ENCODE measurements at places on chromosomes 6 and 20. TPM values are rescaled to one million over a fixed set of nuclear protein-coding genes. Genes with fewer than 3 reads are reported as not detected.

DNA sequence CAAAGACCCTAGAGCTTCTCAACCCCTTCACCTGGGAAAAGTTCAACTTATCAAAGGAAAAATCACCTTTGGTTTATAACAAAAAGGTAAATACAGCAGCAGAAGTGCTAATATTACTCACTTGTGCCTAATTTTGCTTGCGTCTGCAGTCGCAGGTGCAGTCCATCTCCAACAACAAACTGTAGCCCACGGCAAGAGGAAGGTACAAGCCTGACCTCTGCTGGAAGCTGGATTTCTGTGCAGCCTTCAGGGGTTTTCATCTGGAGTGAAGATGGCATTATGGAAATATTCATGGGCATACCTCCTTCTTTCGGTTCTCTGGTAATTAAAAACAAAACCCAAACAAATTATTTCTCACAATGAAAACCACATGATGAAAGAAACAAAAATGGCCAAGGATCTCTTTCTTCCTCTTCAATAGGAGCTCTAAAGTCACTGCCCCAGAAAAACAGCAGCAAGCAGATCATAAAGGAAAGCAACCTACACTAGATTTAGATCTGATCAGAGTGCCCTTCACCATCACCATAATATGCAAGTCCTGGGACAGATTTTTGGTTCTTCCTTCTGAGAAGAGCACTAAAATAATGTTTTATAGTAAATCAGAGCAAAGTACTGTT is 7.8 kb downstream of the UBE3D start:
- no peak for DNase-seq

- no peak for DNase-seq
Measured at GRCh38 chr6:146787876-146788508, 189.2 kb downstream of the ADGB start.

- DNase-seq: no peak
Measured at GRCh38 chr6:73083886-73084285, 141.4 kb downstream of the KHDC1L start.

- DNase-seq: peak; percentile 43
Measured at GRCh38 chr6:34333858-34334257, 58.6 kb downstream of the NUDT3 start.

DNA sequence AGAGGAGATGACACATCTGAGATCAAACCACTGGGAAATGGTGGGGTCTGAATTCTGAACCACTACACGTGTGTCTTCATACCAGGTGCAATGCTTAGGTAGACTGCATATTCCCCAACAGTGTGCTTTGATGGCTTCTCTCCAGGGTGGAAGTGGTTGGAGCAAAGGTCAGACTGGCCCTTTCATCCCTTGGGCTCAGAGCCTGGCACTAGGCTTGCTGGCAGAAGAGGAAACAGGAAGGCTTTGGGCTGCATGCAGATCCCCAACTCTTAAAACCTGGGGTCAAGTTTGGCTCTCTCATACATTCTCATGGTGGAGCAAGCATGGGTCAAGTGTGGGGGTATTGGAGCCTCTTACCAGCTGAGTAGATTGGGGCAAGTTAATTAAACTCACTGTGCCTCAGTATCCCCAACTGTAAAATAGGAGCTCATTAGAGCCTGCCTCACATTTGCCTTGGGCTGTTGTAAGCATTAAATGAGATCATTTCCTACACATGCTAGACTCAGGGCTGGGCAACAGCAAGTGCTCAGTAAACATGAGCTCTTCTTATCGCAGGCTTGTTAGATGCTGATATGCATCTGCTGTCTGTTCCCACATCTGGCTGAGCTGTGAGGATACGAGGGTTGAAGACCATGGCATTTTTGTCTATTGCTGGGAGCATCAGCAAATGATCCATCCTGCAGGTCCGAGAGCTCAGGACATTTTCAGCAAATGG is 51.6 kb upstream of the FAM83D start:
- no peak for DNase-seq

- no peak for DNase-seq
Measured at GRCh38 chr20:3135507-3136070, 24.1 kb downstream of the FASTKD5 start.

TBXT gene
- total RNA-seq: not detected

DNA sequence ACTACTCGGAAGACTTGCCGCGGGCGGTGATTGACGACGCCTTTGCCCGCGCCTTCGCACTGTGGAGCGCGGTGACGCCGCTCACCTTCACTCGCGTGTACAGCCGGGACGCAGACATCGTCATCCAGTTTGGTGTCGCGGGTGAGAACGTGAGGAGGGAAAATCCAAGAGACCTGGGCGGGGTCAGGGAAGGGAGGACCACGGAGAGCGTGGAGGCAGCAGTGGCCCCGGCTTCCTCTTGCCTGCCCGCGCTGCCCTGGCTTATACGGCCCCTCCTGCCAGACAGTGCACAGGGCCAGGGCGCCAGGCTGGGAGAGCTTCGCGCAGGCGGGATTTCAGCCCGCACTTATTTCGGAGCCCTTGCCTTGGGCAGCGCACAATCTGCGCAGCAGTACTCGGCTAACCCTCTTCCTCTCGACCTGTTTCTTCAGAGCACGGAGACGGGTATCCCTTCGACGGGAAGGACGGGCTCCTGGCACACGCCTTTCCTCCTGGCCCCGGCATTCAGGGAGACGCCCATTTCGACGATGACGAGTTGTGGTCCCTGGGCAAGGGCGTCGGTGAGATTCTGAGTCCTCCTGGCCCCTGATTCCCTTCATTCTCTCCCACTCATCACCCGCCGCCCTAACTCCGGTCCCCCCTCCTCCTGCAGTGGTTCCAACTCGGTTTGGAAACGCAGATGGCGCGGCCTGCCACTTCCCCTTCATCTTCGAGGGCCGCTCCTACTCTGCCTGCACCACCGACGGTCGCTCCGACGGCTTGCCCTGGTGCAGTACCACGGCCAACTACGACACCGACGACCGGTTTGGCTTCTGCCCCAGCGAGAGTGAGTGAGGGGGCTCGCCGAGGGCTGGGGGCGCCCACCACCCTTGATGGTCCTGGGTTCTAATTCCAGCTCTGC is 2.0 kb downstream of the MMP9 start:
- DNase-seq: no peak

- no peak for DNase-seq
Measured at GRCh38 chr6:163085426-163085825, 329.1 kb upstream of the QKI start.

- DNase-seq: no peak
Measured at GRCh38 chr6:145866456-145867396, 52.1 kb upstream of the FBXO30 start.

DNA sequence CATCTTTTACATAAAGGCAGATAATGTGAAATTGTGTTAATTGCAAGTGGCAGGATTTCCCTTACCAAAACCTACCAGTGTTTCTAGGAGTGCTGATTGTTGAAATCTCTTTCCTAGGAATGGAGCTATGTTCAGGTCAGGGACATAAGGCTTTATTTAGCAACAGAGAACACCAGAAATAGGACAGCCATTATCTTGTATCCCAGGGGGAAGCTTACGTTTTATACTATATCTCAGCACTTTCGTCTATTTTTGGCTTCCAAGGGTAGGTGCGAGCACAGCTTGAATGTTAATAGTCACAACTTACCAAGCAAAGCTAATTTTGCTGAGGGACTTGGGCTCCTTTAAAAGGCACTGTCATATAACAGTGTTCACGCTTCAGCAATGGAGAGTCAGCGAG is 94.0 kb downstream of the SYCP2 start:
- no peak for DNase-seq

DNA sequence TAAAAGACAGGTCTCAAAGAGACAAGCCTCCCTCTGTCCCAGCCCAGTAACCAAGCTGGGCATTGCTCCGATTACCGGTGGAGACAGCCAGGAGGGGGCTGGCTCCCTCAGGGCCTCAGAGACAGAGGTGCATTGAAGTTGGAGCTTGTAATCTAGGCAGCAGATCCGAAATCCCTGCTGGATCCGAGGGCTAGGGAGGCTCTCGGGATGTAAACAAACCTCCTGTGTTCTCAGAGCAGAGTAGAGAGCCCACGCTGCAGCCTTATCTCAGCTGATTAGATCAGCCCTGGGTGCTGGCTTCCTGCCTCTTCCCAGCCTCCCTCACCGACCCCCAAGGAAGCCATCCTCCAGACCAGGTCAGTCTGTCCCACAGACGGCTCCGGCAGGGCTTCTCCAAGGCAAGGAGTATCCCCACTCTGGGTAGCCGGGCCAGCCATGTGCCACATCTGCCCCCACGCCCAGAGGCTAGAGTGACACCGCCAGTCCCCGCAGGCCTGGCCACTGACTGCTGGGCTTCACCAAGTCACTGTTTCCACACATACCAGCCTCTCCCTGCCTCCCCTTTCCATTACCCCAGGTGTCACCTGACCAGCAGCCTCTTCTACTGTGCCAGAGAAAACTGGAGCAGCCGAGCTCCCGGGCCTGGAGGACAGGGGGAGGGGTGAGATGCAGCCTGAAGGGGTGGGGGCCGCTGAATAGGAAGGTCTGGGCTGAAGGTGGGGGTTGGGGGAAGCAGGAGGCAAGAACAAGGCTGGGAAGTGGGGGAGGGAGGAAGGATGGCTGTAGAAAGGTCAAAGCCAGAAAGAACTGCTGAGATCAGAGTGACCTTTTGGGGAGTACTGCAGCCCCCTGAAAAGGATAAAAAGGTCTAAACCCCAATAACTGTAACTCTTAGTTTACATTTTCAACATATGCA is 6.0 kb downstream of the SDC4 start:
- peak; percentile 89 for DNase-seq

- no peak for DNase-seq
Measured at GRCh38 chr6:129009851-129010250, 126.9 kb downstream of the LAMA2 start.

GRCh38 chr6:12280458-12280857 is 9.7 kb upstream of the EDN1 start:
- no peak for DNase-seq

DNA sequence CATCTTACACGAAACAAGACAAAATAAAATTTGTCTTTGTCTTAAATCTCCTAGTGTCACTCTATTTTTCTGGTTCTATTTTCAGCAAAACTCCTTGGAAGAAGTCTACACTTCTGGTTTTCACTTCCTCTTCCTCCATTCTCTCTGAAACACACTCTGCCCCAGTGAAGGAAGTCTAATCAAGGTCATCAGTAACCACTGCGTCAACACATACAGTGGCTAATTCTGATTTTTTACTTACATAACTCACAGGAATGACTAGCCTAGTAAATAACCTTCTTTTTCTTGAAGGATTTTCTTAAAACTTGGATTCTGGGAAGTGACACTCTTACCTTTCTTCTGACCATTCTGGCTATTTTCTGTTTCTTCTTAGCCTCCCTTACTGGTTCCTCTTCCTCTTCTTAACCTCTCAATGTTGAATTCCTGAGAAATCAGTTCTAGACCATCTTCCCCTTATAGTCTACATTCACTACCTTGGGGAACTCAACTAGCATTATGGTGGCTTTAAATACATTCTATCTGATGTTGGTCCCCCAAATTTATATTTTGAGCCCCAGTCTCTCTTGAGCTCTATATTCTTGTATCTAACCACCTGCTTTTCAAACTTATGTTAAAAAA is 37.5 kb downstream of the AIG1 start:
- DNase-seq: no peak

DNA sequence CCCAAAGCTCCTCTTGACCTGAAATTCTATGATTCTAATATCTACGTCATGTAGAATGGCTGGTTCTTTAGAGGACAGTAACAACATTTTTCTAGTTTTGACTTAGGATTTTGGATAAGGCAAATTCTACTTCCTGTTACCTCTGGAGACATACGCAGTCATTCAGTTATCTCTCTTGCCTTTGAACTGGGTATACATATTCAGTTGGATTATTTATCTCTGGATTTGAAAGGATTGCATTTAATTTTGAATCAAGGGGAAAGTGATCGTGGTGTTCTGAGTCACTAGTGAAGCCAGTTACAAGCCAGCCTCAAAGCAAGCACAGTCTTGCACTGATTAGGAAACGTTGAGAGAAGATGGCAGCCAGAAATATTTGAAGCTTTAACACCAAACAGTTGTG is 35.3 kb upstream of the BCAS1 start:
- no peak for DNase-seq

- peak; percentile 71 for DNase-seq
Measured at GRCh38 chr6:126337323-126337722, 2.6 kb upstream of the CENPW start.

GRCh38 chr6:116300566-116300965 is 20.8 kb upstream of the TSPYL1 start:
- no peak for DNase-seq

DNA sequence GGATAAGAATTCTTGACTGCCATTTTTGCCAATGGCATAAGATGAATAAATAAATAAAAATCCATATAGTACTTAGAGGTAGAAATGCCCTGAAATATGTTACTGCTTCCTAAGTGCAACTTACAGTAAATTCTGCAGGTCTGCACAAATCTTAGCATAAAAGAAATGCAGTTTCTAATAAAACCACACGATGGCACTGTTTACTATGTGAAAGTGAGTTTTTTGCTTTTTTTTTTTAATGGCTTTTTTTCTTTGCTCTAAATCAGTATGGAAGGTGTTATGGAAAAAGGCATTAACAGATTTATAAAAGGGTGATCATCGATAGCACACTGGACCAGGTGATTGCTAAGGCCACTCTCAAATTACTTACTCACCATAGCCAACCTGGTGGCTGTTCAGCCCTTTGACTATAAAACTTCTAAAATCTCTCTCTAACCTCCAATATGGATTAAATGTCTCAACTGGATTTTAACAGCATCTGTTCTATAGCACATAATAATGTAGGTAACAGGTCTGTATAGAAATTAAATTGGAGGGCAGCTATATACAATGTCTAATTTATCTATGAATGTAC is 45.8 kb downstream of the AHI1 start:
- DNase-seq: no peak
